ENCODE measurements at places on chromosomes 13 and 19.

DNA sequence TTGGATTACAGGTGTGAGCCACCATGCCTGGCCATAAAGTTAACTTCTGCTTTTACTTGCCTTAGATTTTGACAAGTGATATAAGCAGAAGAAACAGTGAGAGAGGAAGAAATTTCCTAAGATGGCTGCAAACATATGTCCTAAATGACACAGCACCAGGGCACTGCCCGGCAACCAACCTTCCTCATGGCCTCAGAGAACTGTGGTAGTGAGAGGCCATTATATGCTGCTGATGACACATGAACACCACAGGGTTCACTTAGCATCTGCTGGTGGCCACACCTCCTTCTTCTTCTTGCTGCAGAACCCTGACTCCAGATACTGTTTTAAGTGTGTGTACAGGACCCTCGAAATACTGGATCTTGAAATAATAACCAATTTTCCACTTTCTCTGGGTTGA lies 88.2 kb downstream of the KCTD12 start:
- peak; percentile 17 for DNase-seq

DNA sequence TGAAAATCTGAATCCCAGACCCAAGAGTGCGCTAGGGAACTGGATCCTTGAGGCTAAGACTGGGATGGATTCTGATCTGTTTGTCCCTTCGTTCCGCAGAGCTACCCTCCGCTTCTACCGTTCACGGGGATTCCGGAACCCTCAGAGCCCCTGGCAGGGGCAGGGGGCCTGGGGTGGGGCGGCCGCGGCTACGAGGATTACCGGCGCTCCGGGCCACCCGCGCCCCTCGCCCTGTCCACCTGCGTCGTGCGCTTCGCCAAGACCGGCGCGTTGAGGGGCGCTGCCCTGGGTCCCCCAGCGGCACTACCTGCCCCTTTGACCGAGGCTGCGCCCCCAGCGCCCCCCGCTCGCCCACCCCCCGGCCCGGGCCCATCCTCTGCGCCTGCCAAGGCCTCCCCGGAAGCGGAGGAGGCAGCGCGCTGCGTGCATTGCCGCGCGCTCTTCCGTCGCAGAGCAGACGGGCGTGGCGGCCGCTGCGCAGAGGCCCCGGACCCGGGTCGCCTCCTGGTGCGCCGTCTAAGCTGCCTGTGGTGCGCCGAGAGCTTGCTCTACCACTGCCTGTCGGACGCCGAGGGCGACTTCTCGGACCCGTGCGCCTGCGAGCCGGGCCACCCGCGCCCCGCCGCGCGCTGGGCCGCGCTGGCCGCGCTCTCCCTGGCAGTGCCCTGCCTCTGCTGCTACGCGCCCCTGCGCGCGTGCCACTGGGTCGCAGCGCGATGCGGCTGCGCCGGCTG lies 7.1 kb downstream of the SPRED3 start:
- DNase-seq, result no peak

DNA sequence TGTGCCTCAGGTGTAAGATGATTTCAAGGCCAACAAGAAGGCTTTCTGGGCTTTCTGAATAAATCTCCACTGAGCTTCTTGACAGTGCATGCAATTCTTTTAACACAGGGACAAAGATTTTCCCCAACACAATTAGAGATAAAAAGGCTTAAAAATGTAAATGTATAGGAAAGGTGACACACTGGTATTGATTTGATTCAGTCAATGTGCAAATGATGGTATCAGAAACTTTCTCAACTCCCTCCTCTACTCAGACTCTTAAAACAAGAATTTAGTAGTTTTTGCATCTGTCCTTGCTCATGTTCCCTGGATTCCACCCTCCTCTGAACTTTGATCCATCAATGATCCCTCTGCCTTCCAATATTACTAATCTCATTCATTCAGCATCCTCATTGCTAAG lies 111.6 kb upstream of the FNDC3A start:
- no peak for DNase-seq

DNA sequence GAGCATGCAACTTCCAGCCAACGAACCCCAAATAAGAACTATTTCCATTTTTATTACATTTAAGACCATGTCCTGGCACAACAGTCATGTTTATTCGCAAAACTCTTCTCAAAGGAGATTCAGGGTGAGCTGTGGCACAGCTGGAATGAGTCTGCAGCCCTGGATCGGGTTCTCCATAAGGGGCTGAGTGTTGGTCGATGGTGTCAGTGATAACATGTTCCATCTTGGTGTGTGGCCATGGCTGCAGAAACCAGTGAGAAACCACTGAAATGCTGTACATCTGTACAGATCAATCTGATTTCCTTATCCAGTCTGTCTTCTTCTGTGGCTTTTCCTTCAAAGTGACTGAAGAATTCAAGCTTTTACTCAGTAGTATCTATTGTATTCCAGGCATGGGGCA lies 15.2 kb downstream of the FAM124A start:
- no peak for DNase-seq

DNA sequence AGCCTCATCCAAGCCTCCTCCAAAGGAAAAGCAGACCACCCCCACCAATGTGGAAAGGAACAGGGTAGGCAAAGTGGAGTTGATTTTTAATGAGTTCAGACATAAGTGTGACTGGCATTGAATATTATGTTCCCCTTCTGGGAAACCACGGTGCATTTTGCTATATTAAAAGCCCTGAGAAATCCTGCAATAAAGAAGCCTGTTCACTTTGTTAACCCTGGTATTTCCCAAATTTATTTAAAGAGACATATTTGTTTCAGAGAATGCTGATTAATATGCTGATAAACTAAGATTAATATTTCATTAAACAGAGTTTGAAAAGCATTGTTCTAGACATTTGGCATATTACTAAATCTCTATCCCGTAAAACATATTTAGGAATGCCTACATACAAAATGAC lies 151.4 kb downstream of the FGF14 start:
- DNase-seq, result no peak

GRCh38 chr13:23605831-23606230 lies 35.6 kb downstream of the TNFRSF19 start:
- no peak for DNase-seq

DNA sequence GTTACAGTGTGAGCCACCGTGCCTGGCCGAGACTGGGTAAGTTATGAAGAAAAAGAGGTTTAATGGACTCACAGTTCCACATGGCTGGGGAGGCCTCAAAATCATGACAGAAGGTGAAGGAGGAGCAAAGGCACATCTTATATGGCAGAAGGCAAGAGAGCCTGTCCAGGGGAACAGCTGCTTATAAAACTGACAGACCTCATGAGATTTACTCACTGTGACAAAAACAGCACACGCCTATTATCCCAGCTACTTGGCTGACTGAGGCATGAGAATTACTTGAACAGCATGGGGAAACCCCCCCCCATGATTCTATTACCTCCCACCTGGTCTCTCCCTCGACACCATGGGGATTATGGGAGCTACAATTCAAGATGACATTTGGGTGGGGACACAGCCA lies 23.4 kb upstream of the ZNF561 start:
- DNase-seq, result no peak

DNA sequence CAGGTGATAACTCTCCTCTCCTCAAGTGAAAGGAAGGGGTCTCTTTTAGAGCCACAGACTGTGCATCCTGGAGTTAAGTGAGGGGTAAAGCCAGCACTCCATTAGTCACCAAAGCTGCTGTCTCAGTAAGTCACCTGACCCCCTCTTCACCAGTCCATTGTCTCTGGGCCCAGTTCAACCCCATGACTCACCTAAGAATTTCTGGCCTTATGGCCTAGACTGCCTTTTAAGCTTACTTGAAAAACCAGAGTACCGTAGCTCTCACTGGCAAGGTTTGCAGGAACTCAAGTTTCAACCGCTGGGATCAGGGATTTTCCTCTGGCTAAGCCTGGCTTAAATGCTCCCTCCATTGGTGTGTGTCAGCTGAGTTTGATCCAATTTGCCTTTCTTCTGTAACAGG lies 23.4 kb upstream of the EID2 start:
- peak; percentile 24 for DNase-seq

DNA sequence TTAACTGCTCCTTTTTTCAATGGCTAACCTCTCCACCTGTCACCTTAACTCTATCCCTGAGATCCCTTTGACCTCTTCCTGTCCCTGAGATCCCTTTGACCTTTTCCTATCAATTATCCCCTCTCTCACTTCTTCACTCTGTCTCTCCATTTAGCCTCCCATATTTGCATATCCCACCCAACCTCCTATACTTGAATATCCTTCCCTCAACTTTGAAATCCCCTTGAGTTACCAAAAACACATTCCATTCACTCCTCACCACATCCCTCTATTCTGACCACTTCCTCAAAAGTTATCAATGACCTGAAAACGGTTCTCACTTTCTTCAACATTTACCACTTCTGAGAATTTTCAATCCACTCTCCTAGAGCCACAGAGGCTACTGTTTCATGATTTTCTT lies 3.0 kb downstream of the MYCBP2 start:
- DNase-seq, result no peak

GRCh38 chr19:1122972-1123363 lies 19.2 kb downstream of the GPX4 start:
- DNase-seq, result peak; percentile 93

- peak; percentile 78 for DNase-seq
Observed at GRCh38 chr19:2055931-2056836, 5.1 kb upstream of the MKNK2 start.

DNA sequence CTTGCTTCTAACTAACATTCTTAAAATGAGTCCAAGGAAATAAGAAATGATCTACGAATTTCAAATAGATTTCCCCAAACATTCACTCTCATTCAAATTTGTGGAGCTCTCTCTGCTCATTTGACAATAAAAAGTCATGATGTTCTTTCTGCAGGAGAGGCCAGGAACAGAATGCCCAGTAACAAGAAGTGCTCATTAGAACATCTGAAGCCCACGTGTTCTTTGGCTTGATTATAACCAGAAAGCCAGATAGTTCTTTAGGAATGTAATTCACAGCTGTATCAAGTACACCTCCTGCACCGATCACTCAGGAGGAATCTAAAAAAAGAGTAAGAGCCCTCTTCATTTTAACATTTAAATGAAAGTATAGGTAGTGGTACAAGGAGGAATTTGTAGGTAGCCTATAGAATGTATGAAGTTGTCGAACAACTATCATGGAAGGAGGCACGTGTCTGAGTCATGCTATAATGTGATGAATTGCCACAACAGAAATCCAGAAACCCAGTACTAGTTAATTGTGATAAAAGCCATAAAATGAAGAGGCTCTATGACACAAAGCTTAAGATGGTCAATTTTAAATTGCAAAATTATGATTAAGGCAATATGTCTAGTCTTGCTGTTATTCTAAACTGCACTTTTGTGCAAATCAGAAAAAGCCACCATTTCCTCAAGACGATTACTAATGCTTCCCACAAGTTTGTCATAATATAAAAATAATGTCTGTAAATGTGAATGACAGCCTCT lies 12.8 kb downstream of the MEDAG start:
- DNase-seq, result no peak

GRCh38 chr19:8561075-8561764 lies 16.0 kb downstream of the MYO1F start:
- no peak for DNase-seq

All from GM23248 (cell line).